ENCODE measurements at places on chromosomes 16 and 17. TPM values are rescaled to one million over a fixed set of nuclear protein-coding genes. Genes with fewer than 3 reads are reported as not detected.

Gene PLA2G10
- not detected for total RNA-seq

Gene AURKB
- 113 TPM for total RNA-seq

Gene BHLHA9
- not detected for total RNA-seq

Gene CFAP97D1
- not detected for total RNA-seq

- H3K27ac ChIP-seq: no peak overlapping the region
- DNase-seq: no peak
- no peak overlapping the region for H3K4me3 ChIP-seq
- no peaks in the 10 kb centered on the region for H3K36me3 ChIP-seq
- H3K27me3 ChIP-seq: no peaks in the 10 kb centered on the region
Observed at GRCh38 chr16:49635591-49636581, 220.0 kb downstream of the ZNF423 start.

DNA sequence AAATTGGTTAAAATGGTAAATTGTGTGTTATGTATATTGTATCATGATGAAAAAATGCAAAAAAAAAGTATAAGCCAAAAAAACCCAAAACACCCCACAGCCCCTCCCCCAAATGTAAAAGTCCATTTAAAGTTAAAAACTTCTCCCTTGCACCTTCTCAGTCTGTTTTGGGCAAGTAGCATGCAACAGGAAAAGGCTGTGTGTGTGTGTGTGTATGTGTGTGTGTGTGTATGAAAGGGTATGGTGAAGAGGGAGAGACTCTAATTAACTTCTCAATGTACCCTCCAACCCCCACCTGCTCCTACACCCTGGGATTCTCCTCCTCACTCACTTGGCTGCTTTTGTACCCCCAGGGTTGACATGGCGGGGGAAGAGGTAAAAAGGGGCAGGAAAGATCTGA is 9.2 kb upstream of the GGT6 start:
- H3K4me1 ChIP-seq: peaks cover 33% of the 10 kb centered on the region
- H3K27me3 ChIP-seq: peaks cover 9% of the 10 kb centered on the region
- no peak for DNase-seq

- peaks cover 4% of the 10 kb centered on the region for H3K27me3 ChIP-seq
- H3K27ac ChIP-seq: no peak overlapping the region
- no peaks in the 10 kb centered on the region for H3K4me1 ChIP-seq
Observed at GRCh38 chr17:44595216-44595775, 38.0 kb downstream of the FZD2 start.

DNA sequence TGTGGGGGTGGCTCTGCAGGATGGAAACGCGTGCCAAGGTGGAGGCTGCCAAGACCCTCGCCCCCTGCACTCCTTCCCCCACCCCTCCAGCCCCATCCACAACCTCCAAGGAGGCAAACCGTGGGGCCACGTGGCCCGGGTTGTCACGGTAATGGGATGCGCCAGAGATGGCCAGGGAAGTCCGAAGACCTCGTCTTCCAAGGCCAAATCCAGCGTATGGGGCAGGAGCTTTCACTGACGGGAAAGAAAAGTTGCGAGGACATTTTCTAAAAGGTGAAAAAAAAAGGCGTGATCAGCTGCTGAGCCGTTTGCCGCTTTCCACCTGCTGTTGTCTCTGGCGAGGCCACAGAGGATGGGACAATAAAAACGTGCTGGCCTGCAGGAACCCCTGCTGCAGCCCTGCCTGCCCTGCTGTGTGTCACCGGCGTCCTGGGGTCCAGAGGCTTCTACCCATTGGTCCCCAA is 28.3 kb upstream of the GSE1 start:
- no peak for DNase-seq
- H3K27me3 ChIP-seq: no peaks in the 10 kb centered on the region
- H3K4me3 ChIP-seq: no peak overlapping the region
- peaks cover 2% of the 10 kb centered on the region for H3K4me1 ChIP-seq

Data from activated T-helper 2 cell treated with anti-CD3 and anti-CD28 coated beads, Interferon-gamma antibody, Interleukin-2, Interleukin-4, amounts not matched to agents 10 μg/mL and 5 μg/mL and 100 μg/mL, durations not matched to agents 14 hours and 24 hours and 36 hours (primary cell).